ENCODE measurements at places on chromosomes 4 and X. TPM values are rescaled to one million over a fixed set of nuclear protein-coding genes. Genes with fewer than 3 reads are reported as not detected.

GRCh38 chrX:55489314-55490009 lies at the start of gene USP51:
USP51 (minus strand) TSS chrX:55489848; CDS start chrX:55488939, 909 bp downstream.
- DNase-seq: peak; percentile 59

The FAM184B gene
- total RNA-seq: 0.24 TPM

The NIPAL1 gene
- total RNA-seq: 1.3 TPM

GRCh38 chr4:78951862-78952472 lies 12.7 kb upstream of the PAQR3 start:
- DNase-seq: no peak

The KLHL5 gene
- 28.8 TPM for total RNA-seq

The NPY1R gene
- 1.9 TPM for total RNA-seq

The SMIM10 gene
- 4.1 TPM for total RNA-seq

GRCh38 chr4:8674311-8674885 lies 81.8 kb downstream of the CPZ start:
- no peak for DNase-seq

DNA sequence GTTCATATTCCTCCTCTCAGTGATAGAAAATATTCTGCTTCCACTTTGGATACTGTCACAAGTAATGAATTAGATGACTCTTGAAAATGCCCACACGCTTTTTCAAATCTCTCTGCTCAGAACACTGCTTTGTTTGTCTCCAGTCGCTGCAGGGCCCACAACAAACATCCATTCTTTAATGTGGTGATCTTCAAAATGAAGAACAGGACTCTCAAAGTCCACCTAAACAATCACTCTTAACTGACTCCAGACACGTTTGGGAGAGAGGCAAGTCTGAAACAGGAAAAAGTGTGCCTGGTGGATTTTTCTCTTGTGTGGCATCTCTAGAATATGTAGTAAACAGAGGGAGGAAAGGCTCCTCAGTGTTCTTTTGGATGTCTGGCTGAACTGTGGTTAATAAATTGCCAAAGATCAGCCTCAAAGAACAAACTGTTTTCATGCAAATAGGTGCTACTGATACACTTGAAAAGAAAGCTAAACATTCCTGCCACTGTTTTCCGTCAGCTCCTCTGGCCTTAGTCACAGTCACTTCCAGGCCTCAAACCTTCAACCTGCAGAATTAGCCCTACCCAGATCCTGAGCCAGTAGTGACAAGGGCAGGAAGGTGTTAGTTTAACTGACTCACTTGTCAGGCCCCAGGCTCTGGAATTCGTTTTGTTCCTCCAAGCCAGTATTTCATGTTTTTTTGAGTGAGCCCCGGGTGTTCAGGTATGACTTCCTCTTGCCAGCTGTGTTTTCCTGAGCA lies 259.6 kb upstream of the GPC4 start:
- DNase-seq: no peak

DNA sequence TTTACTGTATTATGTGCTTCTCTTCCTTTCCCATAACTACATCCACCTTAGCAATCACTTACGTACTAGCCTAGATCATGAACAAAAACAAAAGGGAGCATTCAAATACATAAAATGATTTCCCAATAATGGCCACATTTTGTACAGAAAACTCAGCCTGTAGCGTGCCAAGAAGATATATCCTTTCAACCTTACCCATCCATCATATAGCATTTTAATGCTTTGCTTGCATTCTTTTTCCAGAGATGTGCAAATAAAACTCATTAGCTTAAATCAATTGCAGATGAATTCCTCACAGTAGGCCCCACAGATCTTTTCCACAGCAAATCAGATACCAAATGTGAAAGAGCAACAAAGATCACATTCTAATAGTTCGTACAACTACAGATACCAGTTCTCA lies 20.8 kb downstream of the GRSF1 start:
- no peak for DNase-seq

GRCh38 chr4:55948726-55949481 lies at the start of gene CEP135:
CEP135 (plus strand) TSS chr4:55948945; CDS start chr4:55952131, 3,186 bp downstream.
- DNase-seq: peak; percentile 97

- DNase-seq: no peak
These were observed 97.7 kb downstream of the DGKK start for GRCh38 chrX:50372966-50373365.

GRCh38 chr4:83328521-83329187 lies 6.0 kb downstream of the HPSE start:
- no peak for DNase-seq

GRCh38 chr4:107647591-107647990 lies 72.4 kb downstream of the PAPSS1 start:
- no peak for DNase-seq

DNA sequence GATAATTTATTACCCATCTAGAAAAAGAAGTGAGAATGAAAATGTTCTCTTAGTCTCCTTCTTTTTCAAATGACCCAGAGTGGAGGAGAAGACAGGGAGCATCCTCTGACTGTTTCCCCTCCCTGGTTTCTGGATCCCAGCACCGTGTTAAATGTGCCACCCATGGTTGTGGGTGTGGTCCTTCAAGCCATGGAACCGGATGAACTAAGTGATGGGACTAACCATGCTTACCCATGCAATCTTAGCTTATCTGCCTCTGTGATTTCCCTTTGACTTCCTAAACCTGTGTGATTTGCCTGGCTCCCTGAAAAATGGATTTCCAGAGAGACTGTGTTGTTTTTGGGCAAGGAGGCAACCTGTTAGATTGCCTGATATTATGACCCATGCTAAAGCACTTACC lies 437.1 kb downstream of the MAGEB5 start:
- DNase-seq: no peak

GRCh38 chr4:56692576-56692975 lies 11.5 kb upstream of the HOPX start:
- DNase-seq: no peak

DNA sequence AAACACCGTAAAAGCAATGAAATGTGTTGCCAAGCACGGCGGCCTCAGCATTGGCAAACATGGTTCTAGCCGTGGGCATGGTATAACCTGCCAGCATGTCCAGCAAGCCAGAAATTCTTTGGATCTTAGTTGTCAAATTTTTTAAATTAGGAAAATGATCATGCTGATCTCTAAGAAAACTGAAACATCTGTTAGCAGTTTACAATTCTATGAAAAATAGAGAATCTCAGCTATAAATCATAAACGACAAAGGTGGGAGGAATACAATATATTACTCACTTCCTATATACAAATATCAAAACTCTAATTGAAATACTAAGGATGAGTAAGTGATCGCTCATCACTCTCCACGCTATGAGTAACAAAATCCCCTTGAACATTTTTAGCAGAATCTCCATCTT lies 130.3 kb downstream of the ADGRA3 start:
- no peak for DNase-seq

The POLA1 gene
- total RNA-seq: 12.3 TPM

The AMTN gene
- not detected for total RNA-seq

The CDKL5 gene
- 30.6 TPM for total RNA-seq

DNA sequence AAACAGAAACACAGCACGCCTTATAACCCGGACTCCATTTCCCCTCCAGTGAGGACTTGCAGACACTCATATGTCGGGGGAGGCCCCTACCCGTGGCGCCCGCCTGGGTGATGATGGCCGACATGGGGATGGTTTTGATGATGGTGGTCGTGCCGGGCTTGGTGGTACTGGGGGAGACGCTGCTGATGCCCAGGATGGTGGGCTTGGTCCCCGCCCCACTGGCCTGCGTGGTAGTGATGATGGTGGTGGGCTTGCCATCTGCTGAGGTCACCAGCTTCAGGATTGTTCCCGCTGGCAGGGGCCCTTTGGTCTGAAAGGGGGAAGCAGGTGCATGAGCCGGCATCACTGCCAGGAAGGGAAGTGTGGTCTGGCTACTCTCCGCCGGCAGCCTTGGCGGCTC lies 12.8 kb upstream of the RENBP start:
- DNase-seq: no peak

The HTRA3 gene
- 15.5 TPM for total RNA-seq

GRCh38 chrX:68823413-68824151 lies 5.2 kb upstream of the EFNB1 start:
- no peak for DNase-seq

- DNase-seq: no peak
These were observed 158.4 kb downstream of the TENT5D start for GRCh38 chrX:80578517-80579105.

All from lower lobe of right lung (tissue), 2 donors.